ENCODE measurements at places on chromosomes 12 and 14.

DNA sequence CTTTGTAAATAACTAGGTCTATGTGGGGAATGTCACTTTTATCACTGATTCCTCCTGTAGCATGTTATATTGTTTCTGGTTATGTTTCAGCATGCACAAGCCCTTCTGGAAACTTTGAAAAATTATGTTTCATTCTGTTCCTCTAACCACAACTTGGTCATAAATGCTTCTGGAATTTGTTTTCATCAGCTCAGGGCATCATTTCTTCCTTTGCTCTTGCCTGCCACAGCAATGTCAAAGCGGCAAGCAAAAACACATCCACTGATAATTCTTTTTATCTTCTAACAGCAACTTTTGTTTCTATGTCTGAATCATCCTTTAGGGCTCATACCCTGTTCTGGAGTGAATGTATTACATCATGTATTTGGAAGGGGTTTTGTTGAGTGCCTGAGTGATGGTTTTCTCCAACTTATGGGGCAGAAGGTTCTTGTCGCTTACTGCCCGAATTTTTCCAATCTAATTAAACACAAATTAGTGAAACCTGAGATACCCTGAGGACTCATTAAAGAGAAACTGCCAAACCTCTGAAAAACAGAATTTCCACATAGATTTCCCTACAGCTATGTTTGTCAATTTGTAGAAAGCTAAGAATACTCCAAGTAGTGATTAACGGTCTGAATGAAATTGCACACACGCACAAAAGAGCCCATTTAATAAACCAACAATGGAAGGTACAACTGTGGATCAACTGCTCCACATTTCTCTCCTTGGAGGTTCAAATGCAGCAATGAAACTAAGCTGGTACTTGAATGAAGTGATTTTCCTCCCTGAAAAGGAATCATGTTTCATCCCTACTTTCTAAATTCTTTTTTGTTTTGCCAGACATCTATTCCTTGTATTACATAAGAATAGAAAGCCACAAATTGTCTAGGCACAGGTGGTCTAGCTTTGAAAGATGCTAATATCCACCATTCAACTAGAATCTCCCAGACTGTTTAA is 173.5 kb upstream of the KRR1 start:
- DNase-seq, result peak; percentile 54

DNA sequence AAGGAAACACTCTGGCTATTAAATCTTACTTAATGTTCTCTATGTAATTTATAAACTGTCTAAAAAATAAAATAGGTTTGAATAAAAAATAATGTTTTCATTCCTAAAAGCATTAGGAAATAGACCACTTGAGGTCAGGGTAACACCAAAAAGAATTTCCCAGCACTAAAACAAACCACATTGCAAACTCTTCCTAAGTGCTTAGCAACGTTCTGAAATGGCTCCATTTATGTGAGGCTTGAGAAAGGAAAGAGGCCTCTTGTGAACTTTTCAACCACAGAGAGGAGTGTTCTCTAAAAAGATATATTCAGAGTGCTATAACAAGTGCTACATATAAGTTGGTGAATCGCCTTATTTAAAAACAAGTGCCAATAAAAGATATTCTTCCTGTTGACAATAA is 42.7 kb downstream of the ALX1 start:
- DNase-seq, result no peak

GRCh38 chr12:33245434-33245833 is 194.2 kb downstream of the SYT10 start:
- no peak for DNase-seq

DNA sequence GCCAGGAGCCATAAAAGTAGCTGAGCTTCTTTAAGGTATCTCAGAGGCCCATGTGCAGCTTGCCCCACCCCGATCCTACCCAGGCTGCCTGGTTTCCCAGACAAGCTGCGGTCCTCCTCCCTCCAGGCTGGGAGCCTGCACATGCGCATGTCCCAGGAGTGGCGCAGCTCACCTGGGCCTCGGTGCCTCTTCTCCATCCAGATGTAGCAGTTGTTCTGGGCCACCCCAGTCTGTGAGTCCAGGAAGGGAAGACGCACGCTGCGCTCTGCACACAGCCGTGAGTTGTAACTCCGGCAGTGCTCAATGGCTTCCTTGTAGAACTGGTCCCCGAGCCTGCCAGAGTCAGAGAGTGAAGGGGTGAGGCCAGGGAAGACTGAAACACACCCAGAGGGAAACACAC is 122.3 kb downstream of the DPF3 start:
- no peak for DNase-seq

DNA sequence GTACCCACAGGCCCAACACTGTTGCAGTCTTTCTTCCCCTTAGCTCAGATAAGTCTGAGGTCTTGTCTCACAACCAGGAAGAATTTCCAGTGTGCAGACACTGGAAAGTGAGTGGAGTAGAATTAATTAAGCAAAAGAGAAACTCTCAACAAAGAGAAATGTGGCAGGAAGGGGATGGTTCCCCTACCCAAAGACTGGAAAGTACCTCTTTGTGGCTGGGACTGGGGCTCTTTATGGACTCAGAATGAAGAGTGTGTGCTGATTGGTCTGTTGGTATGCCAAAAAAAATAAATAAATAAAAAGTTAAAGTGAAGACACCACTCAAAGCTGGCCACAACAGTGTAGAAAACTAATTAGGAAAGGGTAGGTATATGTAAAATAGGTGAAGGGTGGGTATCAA is 26.4 kb downstream of the GLIPR1L1 start:
- DNase-seq, result no peak

GRCh38 chr12:115227137-115227615 is 543.2 kb upstream of the TBX3 start:
- no peak for DNase-seq

Data from NCI-H1930 (cell line).